ENCODE measurements at places on chromosomes 7 and 10.

DNA sequence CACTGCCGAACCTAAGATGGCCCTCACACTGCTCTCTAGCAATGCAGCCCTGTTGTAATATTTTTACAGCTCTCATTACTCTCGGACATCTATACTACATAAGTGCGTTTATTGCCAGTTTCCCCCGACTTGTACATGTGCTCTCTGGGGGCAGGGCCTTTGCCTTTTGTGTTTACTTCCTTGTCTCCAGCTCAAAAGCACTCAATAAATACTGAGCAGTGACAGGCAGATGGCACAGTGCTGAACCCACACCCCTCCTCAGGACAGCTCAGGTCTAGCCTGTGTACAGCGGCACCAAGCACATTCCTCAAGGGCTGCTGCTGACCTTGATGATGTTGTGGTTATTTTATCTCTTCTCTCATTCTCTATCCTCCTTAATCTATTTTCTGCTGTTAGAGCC is 68.0 kb upstream of the ELMO1 start:
- no peak for DNase-seq

DNA sequence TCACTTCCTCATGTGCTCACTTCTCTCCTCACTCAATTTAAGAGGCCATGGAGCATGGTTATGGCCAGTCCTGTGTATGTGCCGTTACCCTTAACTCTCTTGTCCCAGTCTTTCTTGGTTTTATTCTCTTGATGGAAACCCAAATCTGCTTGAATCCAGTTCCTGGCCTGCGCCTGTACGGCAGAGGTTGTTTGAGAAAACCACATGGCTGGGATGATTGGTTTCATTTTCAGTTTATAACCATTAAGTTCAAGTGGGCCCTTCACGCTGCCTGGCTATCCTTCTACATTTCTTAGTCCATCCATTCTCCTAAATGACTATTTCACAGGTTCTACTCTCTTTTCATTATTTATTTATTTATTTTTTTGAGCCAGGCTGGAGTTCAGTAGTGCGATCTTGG is 1.6 kb upstream of the ZNF239 start:
- DNase-seq, result no peak

DNA sequence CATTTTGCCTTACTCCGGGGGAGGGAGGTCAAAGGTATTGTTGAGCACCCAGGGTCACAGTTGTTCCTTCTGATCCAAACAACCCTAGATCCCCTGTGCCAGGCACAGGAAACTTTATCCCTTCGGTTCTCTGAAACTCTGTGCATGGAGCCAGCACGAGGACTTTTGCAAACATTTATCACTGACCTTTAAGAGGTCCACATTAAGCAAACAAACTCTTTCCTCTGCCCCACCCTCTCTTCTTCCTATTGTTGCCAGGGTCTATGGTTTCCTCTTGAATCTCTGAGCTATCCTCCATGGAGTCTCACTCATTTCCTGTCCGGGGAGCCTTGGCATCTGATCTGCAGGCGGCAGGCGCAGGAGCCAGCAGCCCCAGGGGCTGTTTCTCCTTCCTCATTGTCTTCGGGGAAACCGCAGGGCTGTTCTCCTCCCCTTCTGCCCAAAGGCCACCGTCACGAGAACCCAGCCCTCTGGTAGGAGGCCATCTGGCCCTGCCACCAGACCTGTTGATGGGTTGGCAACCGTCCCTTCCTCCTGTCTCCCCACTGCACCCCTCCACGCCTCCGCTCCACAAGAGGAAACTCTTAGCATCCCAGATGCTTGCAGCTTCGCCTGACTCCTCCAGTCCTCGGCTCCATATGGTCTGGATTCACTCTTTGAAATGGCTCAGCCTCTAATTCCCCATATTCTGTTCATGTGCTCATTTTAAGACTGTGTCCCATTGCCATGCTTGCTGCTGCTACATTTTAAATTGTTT is 327.3 kb upstream of the NRP1 start:
- DNase-seq, result no peak

GRCh38 chr7:31603046-31603445 is 84.0 kb upstream of the PPP1R17 start:
- no peak for DNase-seq

GRCh38 chr7:141928146-141928844 is 12.1 kb downstream of the OR9A4 start:
- DNase-seq, result no peak

DNA sequence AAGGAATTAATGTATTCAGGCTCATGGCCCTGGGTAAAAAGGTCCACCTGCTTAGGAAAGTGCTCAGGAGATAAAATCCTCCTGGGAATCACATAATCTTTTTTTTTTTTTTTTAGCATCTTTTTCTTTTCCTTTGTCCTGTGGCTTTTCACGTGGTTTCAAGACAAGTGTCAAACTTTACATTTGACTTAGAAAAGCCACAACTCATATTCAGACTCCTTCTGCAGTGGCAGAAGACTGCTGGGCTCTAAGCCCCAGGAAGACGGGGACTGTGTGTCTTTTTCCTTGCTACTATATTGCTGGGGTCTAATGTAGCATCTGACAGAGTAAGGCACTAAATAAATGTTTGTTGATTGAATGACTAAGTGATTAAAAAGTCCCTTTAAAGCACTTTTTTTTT is 127.5 kb upstream of the ANKRD1 start:
- DNase-seq, result no peak
